ENCODE measurements at places on chromosomes 7 and 10.

DNA sequence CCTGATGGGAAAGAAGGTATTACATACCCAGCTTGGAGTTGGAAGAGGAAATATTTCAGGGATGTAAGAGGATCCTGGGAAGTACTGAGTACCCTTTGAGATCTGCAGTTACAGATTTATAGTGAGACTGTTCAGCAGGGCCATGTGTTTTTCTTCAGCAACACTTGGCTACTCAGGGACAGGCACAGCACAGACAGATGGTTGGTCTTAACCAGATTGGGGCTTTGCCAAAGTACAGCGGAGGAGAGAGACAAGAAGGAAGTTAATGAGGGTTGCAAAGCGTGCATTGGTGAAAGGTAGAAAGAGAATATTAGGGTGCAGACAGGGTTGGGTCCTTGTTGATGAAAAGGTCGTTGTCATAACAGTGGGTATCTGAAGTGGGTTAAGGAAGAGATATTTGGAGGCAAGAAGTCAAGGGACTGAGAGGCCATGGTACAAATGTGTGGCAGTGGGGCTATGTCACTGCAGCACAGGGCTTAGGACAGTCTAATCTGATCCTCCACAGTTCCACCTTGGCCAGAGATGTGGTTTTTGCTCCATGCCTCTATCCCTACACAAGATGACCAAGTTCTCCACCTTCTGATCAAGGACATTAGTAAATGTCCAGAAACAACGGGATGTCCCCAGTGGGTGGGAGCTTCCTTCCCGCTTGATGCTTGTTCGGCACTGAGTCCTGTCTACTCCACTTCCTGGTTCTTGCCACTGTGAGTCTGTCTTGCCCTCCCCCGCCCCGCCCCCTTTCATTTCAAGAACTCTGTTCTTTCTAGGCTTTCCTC, 18.9 kb upstream of the DNAJC1 start:
- DNase-seq: no peak

DNA sequence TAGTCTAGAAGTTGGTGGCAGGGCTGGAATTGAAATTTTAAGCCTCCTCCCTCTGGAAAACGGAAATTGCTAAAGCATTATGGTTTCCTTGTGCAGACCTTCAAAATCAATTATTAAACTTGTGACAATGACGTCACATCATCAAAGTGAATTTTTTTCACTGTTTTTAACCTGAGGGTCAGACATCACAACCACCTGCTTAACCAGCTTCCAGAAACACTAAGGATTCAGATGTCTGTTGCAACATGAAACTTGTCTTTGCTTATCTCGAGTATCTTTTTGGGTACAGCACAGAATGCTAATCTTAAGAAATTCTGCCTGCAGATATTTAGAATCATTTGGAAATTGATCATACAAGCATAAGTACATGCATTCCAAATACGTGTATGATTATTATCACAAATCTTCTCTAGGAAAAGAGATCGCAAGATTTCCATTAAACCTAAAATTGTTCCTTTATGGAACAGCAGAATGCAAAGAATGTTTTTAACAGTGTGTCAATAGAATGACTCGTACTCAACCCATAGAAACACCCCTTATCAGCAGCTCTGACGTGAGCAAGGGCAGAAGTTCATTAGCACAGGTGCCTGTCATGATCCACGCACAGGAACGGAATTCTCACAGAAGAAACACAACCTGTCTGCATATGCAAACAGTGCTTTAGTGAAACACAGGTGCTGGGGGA, 4.1 kb upstream of the GTPBP4 start:
- no peak for DNase-seq

DNA sequence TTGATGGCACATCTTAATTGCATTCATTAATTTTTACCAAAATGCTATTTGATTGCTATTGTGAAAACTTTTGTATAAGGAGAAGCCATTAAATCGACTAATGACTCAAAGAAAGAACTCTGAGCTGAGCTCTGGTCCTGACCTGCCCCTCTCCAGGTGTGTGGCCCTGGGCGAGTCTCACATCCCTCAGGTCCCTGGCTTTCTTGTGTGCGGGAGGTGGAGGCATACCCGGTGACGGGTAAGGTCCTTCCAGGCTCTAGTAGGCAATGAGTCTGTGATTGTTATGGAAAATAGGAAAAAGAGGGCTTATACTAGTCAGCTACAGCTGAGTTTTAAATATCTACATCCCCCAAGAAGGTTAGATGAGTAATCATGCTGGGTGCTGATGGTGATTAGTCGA, 248.1 kb downstream of the GATA3 start:
- no peak for DNase-seq

- DNase-seq: no peak
Measured at GRCh38 chr10:103231047-103231551, 14.6 kb upstream of the RPEL1 start.

DNA sequence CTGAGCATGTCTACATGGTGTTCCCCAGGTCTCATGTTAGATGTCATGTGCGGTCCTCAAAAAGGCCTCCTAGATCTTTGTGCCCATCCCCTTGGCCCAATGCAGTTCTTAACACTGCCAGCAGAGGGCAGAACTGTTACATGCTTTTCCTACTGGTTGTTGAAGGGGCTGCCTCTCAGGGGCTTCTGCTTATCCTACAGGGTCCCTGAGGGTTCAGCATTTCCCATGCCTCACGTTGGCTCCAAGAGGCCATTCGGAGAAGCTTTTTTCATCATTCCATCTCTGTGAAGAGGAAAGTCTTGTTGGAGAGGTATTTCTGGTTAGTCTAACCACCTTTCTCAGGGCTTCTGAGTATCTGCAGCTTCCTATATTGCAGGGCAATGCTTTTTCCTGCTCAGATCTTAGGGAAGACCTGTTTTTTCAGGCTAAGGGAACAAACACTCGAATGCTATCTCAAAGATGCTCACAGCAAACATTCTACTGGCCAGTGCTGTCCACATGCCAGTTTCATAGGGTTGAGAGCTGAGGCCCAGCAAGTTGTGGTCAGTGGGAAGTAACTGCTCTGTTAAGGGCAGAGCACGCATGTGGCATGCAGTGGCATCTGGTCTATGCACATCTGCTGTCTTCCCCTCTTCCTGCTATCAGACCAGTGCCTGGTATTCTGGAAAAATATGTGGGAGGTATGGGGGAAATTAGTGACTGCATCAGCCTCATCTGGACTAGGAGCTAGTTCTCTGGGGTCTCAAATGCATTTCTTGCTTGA, 31.5 kb downstream of the MBL2 start:
- DNase-seq: no peak

- DNase-seq: no peak
Measured at GRCh38 chr7:131354390-131354789, 26.7 kb downstream of the MKLN1 start.

DNA sequence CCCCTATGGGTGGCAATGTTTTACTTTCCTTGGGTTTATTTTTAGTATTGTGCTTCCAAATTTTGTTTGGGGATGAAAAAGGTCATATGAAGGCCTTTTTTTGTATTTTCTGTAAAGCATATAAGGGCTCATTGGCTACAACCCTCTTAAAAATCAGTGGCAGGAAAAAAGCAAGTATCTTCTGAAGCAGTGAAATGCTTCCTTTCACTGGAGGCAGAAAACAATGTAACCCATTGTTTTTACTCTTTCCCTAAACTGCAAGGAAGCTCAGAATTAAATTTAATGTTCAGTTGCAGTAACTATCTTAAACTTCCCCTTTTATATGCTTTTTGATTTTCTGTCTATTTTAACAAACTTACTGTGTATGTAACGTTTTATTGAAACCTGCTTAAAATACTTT, 148.7 kb upstream of the LYZL1 start:
- no peak for DNase-seq
